Bronchial epithelial cell (primary cell): ENCODE measurements at places on chromosomes 12 and 14.
A peak's percentile ranks its signal among the peaks of the same experiment; 100 is the strongest.

- peak; percentile 54 for DNase-seq
Observed at GRCh38 chr12:114668151-114668885, 15.7 kb downstream of the TBX3 start.

GRCh38 chr12:39081910-39082309 lies 176.5 kb upstream of the CPNE8 start:
- no peak for DNase-seq

DNA sequence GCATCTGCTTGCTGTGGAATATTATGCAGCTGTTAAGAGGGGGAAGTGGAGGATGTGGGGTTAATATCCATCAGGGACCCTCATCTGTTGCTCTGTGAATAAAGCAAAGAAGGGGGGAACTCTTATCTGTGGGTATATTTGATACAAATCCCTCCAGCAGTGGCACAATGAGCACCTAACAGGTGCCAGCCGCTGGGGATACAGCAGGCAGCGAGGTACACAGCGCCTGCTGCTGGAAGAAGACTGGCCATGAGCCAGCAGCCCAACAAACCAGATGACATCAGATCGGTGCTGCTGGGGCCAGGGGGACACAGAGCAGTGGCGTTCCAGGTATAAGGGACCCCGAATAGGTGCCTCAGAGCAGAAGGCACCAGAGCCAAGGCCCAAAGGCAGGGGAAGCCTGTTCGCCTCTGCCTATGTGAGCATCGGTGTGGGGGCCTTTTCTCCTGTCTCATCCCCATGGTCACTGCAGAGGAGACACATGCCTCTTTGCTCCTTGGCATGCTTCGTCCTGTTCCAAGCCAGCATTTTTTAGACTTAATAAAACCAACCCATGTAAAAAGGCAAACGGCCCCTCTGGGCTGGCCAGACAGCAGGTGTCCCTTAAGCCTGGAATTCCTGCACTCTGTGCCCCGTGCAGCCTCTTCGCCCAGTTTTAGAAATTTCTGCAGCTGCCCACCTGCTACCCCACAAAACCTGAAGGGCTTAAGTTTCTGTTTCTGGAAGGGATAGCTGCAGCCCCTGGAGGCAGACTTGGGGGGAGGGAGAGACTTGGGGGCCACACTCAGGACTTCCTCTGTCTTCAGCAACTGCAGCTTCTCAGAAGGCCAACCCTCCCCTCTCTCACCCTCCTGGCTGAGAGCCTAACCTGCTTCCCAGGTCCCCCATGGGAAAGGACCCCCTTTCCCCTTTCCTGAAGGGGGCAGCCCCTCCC lies 1.6 kb upstream of the CKB start:
- no peak for DNase-seq

GRCh38 chr12:68609998-68610369 lies 715 bp upstream of the RAP1B start:
- DNase-seq, result no peak

DNA sequence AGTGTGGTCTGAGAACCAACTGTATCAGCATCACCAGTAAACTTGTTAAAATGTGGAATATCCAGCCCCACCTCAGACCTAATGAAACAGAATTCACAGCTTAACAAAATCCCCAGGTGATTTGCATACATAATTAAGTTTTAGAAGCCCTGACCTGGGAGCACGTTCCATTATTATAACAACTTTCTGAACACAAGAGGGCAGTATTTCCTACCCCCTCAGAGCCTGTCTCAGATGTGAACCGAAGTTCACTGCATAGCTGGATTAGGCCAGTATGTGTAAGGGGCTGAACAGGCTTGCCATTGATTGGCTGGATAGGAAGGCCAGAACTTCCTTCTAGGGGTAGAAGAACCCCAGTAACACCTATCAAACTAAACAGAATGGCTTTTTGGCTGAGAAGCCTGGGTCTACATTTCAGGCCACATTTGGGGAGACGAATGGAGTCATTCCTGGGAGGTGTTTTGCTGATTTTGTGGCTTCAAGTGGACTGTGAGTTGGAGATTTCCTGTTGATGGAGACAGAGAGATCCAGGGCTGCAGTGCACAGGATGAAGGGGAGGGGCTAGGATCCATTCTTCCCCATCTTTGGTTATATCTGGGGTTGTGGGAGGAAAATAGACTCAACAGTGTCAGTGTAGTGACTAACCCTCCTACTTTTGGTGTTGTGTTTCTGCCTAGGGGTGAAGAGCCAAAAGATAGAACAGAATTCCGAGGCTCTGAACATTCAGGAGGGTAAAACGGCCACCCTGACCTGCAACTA lies 94.7 kb upstream of the OR4E1 start:
- DNase-seq, result peak; percentile 55

DNA sequence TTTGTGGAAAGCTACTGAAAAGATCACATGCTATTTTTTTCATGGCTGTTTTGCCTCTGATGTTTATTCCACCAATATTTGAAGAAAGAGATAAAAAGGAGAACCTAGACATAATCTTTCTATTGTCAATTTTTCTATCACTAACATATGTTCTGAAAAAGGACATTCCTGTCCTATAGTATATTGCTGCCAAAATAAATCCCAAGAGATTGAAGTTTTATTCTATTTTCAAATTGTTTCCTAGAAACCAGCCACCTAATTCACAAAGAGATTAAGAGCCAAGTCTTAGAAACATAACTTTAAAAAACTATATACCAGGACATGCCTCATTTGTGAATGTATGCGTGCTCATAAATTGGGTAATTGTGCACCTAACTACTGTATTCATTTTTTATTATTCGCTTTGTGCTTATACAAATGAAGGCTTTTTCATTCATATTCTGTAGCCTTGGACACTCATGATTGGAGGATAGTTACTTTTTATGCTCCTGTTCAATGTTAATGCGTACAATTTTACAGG lies 200.7 kb downstream of the FUT8 start:
- DNase-seq, result no peak

DNA sequence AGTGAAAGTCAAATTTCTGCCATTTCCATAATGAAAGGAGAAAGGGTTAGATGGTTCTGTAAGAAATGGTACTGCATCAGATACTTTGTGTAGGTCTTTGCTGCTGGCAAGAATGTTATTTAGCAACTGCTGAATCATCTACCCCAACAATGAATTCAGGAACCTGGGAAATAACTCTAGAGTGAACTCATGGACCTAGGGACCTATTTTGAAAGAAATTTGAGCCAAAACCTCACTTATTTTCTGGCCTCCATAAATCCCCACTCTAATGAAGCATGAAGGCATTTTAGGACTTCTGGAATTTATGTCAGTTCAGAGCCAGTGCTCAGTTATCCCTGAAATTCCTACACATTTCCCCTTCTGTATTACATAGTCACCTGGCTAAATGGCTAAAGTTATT lies 50.9 kb upstream of the CPNE8 start:
- peak; percentile 70 for DNase-seq

GRCh38 chr12:76030341-76031080 lies 1.1 kb downstream of the PHLDA1 start:
- no peak for DNase-seq

DNA sequence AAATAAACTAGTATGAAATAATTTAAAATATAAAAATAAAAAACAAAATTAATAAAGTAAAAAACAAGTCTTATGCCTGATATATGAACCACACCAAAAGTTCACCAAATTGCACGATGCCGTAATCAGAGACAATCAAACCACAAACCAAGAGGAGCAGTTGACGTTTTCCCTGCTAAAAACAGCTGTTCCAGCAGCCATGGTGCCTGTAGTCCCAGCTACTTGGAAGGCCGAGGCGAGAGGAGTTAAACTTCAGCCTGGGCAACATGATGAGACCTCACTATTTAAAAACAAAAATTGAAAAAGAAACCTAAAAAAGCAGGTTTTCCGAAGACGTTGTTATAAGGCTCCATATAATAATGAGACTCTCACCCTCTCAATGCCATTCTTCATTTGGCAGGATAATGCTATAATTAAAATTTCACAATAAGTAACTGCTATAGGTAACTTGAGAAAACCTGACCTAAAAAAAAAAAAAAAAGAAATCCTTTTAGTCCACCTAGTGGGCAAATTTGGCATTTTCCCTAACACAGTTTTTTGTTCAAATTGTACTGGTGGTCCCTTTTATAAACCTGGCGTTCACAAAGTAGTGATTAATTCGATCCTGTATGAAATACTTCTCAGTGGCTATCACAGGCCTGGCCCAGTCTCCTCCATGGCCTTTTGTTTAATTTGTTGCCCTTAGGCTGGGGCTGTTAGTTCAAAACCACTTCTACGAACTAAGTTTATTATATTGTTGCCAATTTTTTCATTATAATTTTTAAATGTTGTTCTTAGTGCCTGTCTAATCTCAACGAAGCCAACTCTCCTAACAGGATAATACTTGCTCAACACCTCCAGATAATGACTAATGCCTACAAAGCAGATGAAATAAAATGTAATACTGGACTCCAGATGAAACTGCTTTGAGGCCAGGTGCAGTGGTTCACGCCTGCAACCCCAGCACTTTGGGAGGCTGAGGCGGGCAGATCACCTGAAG lies 62.1 kb downstream of the TNFAIP2 start:
- peak; percentile 77 for DNase-seq

GRCh38 chr12:69502345-69503081 lies 32.3 kb downstream of the FRS2 start:
- DNase-seq, result peak; percentile 15

- no peak for DNase-seq
Observed at GRCh38 chr12:5488626-5488955, 56.7 kb downstream of the NTF3 start.

- peak; percentile 58 for DNase-seq
Observed at GRCh38 chr14:70807898-70808415, 1.4 kb downstream of the MAP3K9 start.

DNA sequence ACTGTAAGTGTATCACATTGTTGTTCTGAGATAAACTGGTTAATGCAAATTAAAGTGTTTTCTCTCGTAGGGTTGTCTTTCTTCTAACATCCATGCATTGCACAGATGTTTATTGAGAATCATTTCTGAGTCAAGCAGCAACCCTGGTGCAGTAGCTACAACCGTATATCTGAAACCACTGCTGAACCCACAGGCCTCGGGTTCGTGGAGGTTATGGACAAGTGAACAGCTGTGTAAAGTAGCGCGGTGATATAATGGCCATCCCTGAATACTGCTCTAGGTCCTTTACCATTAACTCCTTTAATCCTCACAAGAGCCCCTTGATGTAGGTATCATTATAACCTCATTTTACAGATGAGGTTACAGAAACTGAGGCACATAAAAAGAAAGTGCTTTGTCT lies 486.1 kb upstream of the TMEM132C start:
- no peak for DNase-seq

DNA sequence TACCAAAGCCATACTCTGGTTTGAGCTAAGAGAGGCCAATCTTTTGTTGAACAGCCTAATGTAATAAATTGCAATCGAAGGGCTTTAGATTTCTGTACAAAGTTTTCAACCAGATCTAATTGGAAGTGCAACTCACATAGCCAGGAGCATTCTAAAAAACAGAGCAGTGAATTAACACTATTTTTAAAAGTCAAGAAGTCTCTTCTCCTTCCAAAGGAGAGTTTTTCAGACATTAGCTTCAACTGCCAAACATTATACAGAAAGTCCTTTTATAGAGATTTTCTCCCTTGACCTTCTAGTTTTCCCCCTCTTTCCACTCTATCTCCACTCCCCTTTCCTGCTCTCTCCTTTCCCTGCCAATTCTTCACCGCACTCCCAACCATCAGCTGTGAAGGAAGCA lies 259.6 kb downstream of the NOVA1 start:
- no peak for DNase-seq

- no peak for DNase-seq
Observed at GRCh38 chr12:101110866-101111265, 99.2 kb downstream of the SLC5A8 start.

- no peak for DNase-seq
Observed at GRCh38 chr14:69528930-69529329, 44.4 kb downstream of the PLEKHD1 start.

DNA sequence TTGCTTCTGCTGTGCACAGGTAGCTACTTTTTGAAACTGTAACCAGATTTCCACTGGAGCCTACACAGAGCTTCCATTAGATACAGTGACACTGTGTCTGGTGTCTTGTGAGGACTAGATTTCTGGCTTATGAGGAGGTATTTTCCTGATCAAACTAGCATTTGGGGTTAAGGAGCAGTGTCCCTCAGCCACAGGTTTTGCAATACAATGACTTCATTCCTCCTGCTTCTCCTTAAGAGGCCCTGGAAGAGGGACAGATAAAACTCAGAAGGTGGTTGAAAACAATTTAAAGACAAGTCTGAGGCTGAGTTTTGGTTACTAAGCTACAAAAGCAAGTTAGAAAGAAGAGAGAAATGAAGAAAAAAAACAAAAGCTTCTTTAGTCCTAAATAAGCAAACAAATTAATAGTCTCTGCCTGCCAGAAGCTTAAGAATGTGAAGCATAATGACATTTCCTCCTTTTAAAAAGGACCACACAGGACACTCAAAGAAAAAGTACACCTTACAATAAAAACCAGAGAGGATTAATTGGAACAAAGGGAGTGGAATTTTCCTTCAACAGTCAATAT lies 53.0 kb downstream of the PKP2 start:
- DNase-seq, result peak; percentile 32

DNA sequence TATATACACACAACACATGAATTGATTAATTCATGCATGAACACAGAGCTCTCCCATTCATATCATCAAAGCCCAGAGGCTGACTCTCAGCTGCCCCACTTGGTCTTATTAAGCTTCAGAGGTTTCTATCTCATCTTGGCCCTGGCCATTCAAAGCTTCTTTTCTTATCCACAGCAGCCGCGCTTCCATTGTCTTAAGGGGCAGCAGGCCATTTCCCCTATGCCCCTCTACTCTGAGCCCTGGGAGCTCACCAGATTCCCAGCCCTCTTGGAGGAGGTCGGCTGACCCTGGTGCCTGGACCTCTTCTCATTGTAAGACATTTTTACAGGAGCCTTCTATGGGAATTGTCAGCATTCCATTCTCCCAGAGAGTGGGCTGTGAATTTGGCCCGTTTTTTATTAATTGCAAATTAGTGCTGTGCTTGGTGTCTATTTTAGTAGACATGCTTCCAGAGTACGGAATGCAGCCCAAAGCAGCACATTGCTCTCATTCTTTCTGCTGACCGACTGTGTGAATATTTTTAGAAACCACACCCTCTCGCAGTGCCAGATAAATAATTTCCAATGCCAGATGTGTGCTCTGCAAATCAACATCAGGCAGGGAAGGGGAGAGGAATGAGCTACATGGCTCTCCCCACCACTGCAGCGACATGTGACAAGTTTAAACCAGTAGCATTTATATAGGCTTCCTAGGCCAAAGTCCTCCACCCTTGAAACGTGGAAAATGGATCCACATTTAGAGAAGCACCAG lies 58.5 kb downstream of the NUAK1 start:
- DNase-seq, result no peak

GRCh38 chr12:39575498-39575875 lies 44.1 kb downstream of the ABCD2 start:
- DNase-seq, result no peak
